Myocyte (in vitro differentiated cells): ENCODE measurements at places on chromosomes 7 and 10. TPM values are rescaled to one million over a fixed set of nuclear protein-coding genes. Genes with fewer than 3 reads are reported as not detected.

DNA sequence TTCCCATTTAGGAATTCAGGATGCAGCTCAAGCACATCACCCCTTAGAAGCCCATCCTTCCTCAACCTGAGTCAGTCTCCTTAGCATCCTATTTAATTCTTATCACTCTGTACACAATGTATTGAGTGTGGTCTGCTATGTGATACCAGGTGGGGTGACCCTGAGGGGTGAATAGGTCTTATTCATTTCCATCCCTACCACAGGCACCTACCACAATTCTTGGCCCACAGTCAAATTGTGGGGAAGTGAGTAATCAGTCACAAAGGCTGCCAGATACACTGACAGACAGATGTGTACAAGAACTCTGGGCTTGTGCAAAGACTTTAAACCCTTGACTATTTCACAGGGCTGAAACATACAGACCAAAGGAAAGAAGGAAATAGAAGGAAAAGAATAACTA lies 560.5 kb downstream of the PARD3 start:
- DNase-seq = peak; percentile 85

GRCh38 chr7:35550831-35551230 lies 144.1 kb downstream of the HERPUD2 start:
- no peak for DNase-seq

DNA sequence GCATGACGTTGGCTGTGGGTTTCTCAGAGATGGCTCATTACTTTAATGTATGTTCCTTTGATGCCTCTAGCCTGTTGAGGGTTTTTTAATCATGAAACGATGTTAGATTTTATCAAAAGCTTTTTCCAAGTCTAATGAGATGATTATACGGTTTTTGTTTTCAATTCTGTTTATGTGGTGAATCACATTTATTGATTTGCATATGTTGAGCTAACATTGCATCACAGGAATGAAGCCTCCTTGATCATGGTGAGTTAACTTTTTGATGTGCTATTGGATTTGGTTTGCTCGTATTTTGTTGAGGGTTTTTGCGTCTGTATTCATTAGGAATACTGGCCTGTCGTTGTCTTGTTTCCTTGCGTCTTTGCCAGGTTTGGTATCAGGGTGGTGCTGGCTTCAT lies 52.3 kb upstream of the PTPN12 start:
- no peak for DNase-seq

- no peak for DNase-seq
Measured at GRCh38 chr7:30760514-30761213, 8.7 kb downstream of the INMT start.

Gene NPTX2
- total RNA-seq = 121 and 170 TPM in 2 replicates

GRCh38 chr10:6215683-6216484 lies 13.2 kb downstream of the PFKFB3 start:
- no peak for DNase-seq

- no peak for DNase-seq
Measured at GRCh38 chr7:49789736-49790135, 16.3 kb downstream of the VWC2 start.

Gene FEZF1
- not detected in 2 replicates for total RNA-seq

- DNase-seq = no peak
Measured at GRCh38 chr10:32905466-32905865, 52.6 kb downstream of the ITGB1 start.

DNA sequence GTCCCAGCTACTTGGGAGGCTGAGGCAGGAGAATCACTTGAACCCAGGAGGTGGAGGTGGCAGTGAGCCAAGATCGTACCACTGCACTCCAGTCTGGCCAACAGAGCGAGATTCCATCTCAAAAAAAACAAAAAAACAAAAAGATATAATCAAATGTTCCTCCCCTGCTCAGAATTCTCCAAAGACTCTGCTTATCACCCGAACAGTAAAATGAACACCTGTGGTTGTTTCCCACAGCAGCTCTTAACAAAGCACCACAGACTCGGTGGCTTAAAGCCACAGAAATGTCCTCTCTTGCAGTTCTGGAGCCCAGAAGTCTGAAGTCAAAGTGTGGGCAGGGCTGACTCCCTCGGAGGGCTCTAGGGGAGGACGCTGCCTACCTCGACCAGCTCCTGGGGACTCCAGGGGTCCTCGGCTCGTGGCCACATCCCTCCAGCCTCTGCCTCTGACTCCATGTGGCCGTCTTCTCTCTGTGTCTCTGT lies 4.1 kb upstream of the INTS1 start:
- DNase-seq = peak; percentile 84
